ENCODE measurements at places on chromosomes 6 and 20. TPM values are rescaled to one million over a fixed set of nuclear protein-coding genes. Genes with fewer than 3 reads are reported as not detected.

FHL5 gene
- total RNA-seq: not detected

- no peak for DNase-seq
Measured at GRCh38 chr20:45859916-45860315, 2.5 kb downstream of the ZSWIM3 start.

GRCh38 chr6:134510920-134511319, 193.0 kb upstream of the SGK1 start:
- DNase-seq: no peak

DNA sequence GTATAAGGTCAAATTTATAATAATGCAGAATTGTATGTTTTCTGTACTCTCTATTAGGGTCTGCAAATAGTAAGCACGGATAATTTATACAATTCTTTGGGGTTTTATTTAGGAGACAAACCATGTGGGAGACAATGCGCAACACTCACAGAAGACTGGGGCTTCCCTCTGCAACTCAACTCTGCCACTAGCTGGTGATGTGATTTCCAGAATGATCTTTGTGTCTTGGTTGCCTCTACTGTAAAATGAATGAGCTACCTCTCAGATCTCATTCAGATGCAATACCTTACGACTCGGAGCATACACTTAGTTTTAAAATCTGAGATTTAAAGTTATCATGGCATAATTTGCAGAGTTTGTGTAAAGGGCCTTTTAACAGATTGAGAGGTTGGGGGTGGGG, 6.4 kb downstream of the MAN1A1 start:
- DNase-seq: no peak

GRCh38 chr6:80276861-80277260, 170.4 kb downstream of the BCKDHB start:
- no peak for DNase-seq

DNA sequence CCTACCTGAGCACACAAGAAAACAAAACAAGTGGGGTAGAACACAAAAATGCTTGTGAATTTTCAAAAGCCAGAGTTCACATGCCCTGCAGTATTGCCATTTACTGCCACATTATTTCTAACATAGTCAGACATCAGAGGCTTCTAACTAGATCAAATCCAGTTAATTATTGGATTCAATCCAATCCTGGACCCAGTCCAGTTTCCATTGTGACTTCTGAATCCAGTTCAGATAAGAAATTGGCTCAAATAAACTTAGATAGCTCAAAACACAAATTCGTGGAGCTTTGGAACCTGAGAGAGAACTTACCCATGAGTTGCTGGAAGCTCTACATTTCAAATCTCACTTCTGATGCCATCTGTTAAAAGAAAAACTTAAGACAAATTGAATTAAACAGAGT, 85.2 kb upstream of the ANKEF1 start:
- DNase-seq: no peak

DNA sequence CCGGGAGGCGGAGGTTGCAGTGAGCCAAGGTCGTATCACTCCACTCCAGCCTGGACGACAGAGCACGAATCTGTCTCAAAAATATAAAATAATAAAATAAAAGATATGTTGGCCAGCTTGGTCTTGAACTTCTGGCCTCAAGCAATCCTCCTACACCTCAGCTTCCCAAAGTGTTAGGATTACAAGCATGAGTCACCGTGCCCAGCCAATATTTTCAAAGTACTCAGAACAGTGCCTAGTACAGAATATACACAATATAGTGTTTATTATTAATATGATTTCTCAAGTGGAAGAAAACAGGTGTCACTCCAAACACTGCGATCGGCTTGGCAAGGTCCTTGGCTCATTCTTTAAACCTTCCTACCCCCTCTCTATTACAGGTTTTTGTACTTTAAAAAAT, 3.1 kb downstream of the FAM210B start:
- DNase-seq: no peak

DNA sequence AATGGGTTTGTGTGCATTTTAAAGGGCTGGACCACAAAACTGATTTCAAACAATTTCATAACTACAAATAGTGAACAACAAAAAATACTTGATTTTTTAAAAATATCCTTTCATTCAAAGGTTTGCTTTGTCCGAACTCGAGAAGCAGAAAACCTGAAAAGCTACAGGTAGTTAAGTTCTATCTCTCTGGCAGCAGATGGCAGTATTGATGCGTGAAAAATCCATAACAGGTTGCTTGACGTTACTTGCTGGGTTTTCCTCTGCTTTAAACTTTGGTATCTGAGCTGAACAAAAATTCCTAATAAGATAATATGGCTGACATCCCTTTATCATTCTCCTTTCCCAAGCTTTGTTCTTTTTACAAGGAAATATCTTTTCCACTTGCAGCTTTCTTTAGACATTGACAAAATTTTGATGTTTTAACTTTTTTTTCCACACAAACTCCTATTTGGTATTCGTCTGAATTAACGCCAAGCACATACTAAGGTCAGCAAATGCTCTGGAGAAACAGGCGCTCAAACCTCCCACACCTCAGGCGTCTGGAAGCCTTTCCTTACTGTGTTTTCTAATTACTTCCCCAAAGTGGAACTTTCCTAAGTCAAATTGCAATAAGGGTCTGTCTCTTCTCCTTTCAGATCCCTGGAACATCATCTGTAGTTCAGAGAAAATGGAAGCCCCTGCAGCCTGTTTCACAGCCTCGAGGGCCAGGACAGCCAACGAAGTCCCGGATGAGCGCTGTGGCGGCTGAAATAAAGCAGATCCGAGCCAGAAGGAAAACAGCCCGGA, 50.3 kb upstream of the GFRAL start:
- DNase-seq: no peak

Data from neural crest cell (in vitro differentiated cells).